Activated naive CD8-positive, alpha-beta T cell treated with anti-CD3 and anti-CD28 coated beads for 36 hours (primary cell): ENCODE measurements at places on chromosomes 12 and 14. TPM values are rescaled to one million over a fixed set of nuclear protein-coding genes. Genes with fewer than 3 reads are reported as not detected.

The LRRC10 gene
- not detected for total RNA-seq

The PRIM1 gene
- total RNA-seq = 100 TPM

- DNase-seq = peak; percentile 29
These were observed 2.3 kb downstream of the SPATS2 start for GRCh38 chr12:49369411-49370145.

DNA sequence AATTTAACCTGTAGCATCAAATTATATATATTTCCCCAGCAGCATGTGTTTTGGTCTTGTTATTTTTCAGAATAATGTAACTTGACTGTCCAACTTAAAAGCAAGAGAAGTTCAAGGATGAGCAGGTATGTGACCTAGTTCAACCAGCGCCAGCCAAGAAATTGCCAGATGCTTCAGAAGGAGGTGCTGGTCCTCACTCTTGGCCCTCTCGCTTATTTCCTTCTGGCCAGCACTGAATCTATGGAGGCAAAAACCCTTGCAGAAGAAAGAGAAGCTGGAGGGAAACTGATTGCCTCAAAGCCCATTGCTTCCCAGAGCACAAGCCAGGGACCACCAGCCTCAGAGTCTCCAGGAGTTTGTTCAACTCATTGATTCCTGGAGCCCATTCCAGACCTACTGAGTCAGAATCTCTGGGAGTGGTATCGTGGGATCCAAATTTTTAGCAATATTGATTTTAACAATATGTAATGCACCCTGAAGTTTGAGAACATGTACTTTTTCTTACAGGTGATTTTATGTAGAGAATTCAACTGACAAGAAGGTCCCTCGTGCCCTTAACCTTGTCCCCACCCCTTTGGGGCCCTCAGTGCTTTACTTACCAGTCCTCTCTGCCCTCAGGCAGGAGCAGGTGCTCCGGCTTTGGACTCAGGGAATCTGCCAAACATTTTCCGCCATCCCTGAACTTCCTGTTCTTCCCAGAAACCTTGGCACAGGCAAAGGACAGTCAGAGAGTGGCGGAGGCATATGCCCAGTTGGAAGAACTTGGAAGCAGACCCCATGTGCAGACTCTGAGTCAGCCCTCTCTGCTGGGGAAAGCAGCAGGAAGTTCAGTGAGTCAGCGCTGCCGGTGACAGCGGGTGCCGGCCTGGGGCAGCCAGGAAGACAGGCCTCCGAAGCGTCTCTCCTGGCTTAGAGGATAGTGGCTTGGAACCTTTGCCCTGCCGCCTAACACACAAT is 10.4 kb downstream of the BEST3 start:
- DNase-seq = peak; percentile 24

DNA sequence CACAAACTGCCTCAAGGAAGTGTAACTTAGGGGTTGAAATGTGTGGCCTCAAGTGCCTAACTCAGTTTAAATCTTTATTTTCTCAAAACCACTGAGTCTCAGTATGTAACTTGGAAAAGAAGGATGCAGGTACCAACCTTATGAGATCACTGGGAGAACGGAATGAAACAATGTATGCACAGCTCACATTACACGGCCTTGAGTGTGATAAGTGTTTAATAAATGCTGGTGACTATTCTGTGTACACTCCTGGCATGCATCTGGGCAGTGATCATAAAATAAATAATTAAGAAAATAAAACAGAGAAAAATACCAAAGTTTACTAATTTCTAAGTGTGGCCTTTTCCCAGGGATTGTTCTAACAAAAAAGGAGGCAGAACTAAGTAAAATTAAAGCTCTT is 974.5 kb upstream of the FLRT2 start:
- no peak for DNase-seq

DNA sequence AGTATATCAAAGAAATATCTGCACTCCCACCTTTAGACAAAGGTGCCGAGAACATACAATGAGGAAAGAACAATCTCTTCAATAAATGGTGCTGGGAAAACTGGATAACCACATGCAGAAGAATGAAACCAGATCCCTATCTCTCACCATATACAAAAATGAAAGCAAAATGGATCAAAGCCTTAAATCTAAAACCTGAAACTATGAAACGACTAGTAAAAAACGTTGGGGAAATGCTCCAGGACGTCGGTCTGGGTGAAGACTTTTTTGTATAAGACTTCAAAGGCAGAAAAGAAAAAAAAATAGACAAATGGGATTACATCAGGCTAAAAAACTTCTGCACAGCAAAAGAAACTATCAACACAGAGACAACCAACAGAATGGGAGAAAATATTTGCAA is 83.8 kb downstream of the PPM1A start:
- no peak for DNase-seq

GRCh38 chr14:72680853-72681640 is 212.9 kb downstream of the DPF3 start:
- no peak for DNase-seq

DNA sequence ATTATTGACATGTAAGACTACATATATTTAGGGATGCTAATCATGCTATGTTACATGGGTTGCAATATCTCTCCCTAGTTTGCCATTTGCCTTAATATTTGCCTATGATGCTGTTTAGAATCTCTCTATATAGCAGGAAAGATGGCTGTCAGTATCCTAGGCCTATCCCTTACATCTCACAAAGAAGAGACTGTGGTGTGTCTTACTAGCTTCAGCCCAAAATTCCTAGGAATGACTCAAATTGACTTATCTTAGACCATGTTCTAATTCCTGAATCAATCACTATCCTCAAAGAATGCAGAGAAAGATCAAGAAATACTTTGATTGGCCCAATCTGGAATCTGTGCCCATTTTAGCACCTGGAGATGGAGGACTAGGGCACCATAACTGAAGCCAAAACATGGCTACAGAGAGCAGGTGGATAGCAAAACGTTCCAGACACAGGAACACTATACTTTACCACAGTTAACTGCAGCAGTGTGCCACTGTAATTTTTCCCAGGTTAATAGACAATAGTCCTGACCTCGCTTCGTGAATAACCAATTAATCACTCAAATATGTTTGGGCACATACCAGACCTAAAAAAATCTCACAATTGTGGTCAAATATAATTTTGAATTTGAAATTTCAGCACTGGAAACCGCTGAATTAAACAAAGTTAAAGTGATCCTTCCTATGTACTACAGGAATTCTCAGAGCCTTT is 32.7 kb upstream of the GLIPR1 start:
- DNase-seq = no peak
